Fibroblast of villous mesenchyme (primary cell): ENCODE measurements at places on chromosomes 3 and 15.
A peak's percentile ranks its signal among the peaks of the same experiment; 100 is the strongest.

DNA sequence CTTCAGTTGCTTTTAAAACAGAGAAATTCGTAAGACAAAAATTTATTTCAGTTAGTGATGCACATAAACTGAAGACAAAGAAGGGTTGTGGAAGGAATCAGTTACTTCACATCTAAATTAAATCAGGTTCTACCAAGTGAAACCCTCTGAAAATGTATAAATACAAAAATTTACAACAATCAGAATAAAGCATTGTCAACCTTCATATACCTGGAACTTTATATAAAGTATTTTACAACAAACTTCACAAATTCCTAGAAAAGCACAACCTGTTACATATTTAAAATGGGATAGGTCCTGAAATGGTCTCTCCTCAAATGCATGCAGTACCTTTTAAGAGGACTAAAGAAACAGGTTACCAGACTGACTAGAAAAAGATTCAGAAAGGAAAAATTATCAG lies 26.9 kb downstream of the ATOSA start:
- DNase-seq: no peak

- peak; percentile 58 for DNase-seq
Observed at GRCh38 chr15:82108489-82109078, 62.8 kb upstream of the MEX3B start.

GRCh38 chr15:91938136-91938535 lies 84.6 kb downstream of the SLCO3A1 start:
- DNase-seq: no peak

DNA sequence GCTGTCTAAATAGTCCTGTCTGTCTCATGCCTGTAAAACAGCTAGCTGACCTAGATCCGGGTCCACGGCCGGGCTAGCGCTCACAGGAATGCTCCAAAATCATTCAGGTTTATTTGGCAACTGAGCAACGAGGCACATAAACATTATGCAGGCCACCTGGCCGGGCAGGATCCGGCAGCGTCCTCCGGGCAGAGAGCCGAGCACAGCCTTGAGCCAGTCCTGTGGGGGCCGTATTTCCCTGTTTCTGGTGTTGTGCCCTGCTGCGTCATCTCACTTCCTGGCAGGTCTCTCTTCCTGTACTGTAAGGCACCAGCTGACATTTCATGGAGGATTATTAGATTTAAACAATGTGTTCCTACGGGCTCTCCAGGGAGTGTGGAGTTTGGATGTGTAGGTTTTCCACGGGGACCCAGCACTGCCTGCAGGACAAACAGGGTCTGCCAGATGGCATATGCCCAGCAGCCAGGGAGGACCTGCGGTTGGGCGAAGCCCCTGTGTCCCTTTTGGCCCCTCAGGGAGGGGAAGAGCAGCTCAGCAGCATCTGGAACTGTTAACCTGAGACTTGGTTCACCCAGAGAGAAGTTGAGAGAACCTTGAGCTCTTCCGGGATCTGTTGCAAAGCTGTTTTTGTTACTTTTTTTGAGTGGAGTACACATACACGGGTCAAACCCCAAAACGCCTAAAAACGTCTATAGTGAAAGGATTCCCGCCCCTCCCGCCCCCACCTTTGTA lies 16.6 kb upstream of the LRRK1 start:
- peak; percentile 95 for DNase-seq

DNA sequence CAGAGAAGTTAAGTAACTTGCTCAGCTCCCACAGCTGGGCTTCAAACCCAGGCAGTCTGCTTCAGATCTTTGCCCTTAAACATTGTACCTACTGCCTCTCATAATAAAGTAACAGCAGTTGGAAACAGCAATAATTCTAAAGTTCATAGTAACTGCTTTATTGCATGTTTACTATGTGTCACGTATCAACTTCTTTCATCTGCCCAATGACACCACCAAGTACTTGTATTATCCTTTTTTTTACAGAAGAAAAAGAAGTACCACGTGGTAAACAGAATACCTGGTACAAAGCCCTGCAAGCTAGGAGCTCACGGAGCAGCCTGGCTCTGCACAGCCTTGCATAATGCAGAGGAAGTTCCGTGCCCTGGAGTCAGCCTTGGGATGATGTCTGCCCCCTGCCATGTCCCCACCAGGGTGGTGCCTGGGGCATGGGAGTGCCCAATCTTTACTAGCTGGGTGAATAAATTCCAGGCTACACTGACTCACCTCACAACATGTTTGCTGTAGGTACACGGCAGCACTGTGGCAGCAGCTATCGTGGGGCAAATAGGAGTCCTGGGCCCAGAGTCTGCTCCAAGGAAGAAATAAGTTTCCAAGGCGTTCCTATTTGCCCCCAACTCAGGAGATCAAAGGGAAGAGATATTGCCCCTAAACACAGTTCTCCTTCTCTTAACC lies 77.2 kb downstream of the LDHAL6B start:
- no peak for DNase-seq

DNA sequence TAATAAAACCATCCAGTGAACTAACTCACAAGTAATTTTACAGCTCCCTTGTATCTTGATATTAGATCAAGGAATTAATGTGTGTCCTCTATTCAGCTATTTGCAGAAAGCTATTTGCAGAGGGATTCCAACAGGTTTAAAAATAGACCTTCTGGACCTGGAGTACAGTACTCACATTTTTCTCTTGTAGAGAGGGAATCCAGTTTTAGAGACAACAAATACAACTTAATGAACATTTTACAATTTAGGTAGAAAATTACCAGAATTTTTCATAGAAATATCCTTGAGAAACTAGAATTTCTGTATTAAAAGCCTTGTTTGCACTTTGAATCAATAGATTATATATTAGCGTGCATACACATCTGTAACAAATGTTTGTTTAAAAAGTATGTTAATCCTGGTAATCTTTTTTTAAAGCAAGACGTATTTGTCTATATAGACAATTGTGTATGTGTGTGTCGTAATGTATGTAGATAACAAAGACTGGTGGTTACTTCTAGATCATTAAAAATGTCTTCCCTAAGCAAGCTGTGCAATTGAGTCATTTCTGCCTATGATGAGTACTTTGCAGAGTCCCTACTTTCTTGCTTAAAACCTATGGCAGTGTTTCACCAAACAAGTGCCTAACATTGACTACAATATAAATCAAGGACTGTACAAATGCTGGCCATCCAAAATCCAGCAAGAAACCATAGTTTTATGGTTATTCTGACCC lies 57.9 kb downstream of the PPP2R3A start:
- peak; percentile 61 for DNase-seq

DNA sequence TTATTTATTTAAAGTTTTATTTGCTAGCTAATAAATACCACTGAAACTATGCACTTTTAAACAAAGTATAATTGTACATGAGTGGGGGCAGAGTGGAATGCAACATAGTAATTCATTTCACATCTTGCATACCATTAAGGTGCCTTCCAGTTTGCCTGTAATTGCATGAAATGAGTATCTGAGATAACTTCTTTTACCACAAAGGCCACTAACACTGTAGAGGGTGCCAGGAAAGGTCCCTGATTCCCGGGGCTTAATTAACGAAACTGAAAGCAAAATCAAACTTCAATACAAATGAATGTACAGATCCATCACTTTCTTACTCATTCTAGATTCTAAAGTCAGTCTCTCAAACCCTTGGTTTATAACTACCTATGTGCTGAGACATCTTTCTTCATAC lies 2.1 kb downstream of the CD47 start:
- DNase-seq: peak; percentile 36

- DNase-seq: peak; percentile 94
Observed at GRCh38 chr3:5057857-5058324, 64.2 kb upstream of the ARL8B start.

GRCh38 chr3:31203960-31204795 lies 309.7 kb upstream of the GADL1 start:
- no peak for DNase-seq

DNA sequence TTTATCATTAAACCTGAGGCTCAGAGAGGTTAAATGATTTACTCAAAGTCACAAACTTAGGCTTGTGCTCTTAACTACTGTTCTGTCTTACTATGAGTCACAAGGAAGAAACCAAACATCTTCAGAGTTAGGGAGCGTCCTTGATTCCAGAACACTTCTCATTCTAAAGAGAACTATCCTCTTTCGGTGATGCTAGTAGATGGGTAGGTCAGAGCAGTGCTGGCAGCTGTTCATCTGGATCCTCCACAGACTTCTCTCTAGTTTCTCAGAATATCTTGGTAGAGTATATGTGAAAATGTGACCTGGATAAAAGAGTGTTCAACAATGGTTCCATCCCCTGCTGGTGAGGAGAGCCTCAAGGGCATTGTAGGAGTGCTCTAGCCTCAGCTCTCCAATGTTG lies 3.3 kb downstream of the ARL6IP5 start:
- DNase-seq: peak; percentile 58

- no peak for DNase-seq
Observed at GRCh38 chr3:128341659-128342395, 124.9 kb downstream of the DNAJB8 start.

- DNase-seq: peak; percentile 88
Observed at GRCh38 chr15:68252925-68253534, 23.5 kb upstream of the CLN6 start.

DNA sequence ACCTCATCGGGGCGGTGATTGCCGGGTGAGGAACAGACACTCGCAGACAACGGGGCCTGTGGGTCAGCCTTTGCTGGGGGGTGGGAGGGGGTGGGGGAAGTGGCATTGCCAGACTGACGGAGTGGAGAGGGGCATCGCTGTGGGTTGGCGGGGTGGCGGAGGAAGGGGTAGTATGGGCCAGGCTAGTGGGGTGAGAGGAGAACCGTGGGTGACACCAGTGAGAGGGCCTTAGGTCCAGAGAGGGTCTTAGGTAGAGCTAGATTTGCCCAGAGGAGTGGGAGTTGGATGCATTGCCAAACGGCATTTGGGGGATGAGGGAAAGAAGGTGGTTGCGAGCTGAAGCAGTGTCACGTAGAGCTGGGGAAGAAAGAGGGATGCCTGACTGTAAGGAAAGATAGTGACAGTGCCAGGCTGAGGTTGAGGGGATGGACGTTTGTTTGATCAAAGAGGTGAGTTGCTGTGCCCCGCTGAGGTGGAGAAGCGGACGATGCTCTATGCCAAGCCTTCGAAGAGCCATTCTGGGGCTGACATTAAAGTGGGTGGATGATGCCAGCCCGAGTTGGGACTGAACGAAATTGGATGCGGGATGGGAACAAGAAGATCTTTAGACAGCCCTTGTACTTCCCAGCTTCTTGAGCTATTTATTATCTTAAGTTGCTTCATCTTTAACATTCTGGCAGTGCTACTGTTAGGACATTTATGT lies 572 bp downstream of the DNAJB11 start:
- no peak for DNase-seq

- DNase-seq: peak; percentile 60
Observed at GRCh38 chr15:59165726-59166125, 40.9 kb upstream of the LDHAL6B start.

GRCh38 chr3:128095222-128095703 lies 28.3 kb downstream of the RUVBL1 start:
- peak; percentile 86 for DNase-seq

- no peak for DNase-seq
Observed at GRCh38 chr3:23405081-23405480, 202.0 kb downstream of the UBE2E2 start.

DNA sequence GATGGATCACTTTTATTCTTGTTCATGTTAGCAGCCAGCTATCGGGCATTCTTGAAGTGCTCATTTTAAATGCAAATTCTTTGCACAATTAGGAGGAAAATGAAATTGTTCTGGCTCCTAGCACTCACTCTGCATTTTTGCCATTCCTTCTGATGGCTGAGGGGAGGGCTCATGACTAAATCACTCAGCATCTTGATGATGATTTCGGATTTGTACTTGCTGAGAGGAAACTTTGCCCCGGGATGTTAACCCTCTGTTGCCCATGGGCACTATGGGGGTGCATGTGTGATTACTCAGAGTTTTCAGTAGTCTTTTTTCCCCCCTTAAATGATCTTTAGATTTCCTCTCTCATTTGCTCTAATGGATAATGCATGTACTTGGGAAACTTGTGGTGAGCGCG lies 299.6 kb upstream of the C2CD4B start:
- DNase-seq: no peak

DNA sequence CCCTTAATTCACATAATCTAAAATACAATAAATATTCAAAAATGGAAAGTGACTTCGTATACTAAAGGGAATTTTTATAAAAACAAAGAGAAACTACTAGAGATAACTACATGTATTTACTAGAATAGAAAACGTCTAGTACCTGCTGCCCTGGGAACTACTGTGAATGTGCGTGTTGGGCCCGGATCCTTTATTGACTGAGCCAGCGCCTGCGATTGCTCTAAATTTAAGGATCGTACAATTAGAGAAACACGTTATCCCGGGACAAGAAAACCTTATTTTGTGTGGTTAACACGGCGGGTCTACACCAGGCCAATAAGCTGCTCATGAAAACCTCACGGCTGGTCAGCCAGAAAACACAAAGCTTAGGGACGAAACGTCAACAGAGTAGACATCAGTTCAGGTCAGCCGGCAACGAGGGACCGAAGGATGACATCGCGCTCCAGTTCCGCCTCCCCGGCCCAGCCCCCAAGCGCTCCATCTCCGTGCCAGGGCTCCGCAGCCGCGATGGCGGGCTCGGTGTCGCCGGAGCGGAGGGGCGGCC lies 555 bp downstream of the TM2D3 start:
- peak; percentile 39 for DNase-seq

GRCh38 chr3:32026593-32026992 lies 45.0 kb downstream of the ZNF860 start:
- no peak for DNase-seq

DNA sequence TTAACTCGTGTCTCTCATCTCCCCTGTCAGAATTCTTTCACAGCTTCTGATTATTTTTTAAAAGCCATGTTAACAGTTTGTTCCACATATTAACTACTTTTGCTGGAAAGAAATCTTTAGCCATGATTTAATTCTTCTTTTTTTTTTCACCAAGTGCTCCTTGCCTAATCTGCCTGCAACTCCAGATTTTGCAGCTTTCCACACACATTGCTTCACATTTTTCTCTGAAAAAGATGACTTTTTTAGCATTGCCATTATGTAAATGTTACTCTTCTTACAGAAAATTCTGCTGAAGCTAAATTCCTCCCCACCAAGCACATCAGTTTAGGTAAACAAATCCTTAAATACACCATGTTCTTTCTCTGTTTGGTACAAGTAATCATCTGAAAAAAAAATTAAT lies 23.4 kb upstream of the PPARG start:
- DNase-seq: no peak

DNA sequence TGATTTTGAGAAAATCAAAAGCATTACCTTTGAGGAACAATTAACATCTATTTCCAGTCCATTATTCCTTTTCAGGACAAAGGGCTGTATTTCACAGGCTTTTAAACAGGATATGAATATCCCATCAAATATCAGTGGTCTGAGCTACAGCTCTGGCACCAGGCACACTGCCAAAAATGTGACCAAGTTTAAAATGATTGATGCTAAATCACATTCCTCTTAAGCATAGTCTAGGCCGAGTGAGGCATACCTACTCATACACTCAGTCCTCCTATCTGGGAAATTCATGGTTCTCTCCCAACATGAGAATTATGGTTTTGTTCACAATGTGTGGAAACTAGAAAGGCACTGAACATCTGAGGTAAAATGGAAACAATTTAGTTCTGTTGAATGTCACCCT lies 683.5 kb downstream of the TUSC7 start:
- no peak for DNase-seq
